ENCODE measurements at places on chromosomes 3 and 15.

- DNase-seq = no peak
Observed at GRCh38 chr3:177335728-177336127, 138.4 kb upstream of the TBL1XR1 start.

GRCh38 chr15:35282965-35283496, 197.9 kb upstream of the NANOGP8 start:
- no peak for DNase-seq

GRCh38 chr3:191774485-191774884, 313.5 kb downstream of the PYDC2 start:
- DNase-seq = no peak

DNA sequence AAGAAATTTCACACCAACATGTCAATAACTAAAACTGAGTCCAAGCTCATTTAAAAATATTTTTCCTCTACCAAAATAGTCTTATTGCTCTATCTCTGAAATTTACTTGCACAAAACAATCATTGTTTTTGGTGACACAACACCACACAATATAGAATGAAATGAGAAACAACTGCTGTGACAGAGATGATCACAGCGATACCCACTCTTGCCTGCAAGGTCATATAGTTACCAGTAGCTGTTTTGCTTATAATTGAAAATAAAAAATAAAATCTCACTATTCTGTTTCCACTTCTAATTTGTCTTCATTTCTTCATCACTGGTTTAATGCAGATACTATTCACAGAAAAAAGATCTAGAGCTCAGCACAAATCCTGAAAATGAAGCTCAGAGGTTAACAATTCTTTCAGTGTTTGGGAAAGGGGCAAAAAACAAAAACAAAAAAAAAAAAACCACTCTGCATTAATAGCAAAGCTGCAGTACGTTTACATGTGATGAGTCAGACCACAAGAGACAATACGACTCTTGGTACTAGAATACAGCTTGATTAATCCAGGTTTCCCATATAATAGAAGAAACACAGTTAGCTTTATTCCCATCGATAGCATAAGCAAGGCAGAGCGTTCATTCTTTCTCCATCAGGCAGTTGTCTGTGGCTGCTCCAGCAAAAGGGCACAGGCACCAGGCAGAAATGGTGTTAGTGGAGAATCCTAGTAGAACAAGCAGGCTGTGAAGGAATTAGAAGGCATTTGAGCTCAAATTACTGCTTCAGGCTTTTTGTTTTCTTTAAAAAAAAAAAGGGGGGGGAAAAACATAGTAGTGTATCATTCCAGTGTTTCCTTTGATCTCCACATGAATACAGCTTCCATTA, 773 bp downstream of the ANKRD28 start:
- DNase-seq = no peak

DNA sequence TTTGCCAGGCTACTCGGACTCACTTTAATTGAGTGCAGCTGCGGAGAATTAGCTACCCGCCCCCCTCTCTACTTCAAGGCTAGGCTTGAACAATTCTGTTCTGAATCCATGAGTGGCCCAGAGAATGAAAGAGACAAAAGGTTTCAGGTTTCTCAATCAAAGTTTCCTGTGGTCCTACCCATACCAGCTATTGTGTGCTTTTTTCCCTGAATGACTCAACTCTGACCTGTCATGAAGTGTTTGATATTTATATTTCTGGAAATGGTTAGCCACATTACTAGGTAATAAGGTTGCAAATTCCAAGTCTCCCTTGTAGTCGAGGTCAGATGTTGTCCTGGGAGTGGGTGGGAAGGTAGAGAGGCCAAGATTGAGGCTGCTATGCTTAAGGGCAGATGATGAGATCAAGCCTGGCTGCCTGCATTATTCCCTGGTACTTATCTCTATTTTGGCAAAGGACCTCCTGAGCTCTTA, 392.7 kb upstream of the TBL1XR1 start:
- no peak for DNase-seq

- DNase-seq = no peak
Observed at GRCh38 chr15:76764004-76764403, 141.1 kb downstream of the SCAPER start.

DNA sequence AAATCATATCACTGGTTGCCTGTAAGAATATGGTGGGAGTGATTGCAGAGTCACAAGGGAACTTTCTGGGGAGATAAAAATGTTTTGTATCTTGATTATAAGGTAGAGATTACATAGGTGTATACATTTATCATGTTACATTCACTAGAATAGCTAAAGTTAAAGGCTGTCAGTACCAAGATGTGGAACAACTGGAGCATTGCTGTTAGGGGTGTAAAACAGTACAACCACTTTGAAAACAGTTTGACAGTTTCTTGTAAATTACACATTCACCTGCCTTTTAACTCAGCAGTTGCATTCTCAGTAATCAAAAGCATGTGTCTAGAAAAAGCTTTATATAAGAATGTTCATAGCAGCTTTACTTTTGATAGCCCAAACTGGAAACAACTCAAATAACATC, 27.6 kb downstream of the RASA2 start:
- DNase-seq = no peak

GRCh38 chr3:31610700-31611275, 78.1 kb downstream of the STT3B start:
- no peak for DNase-seq

DNA sequence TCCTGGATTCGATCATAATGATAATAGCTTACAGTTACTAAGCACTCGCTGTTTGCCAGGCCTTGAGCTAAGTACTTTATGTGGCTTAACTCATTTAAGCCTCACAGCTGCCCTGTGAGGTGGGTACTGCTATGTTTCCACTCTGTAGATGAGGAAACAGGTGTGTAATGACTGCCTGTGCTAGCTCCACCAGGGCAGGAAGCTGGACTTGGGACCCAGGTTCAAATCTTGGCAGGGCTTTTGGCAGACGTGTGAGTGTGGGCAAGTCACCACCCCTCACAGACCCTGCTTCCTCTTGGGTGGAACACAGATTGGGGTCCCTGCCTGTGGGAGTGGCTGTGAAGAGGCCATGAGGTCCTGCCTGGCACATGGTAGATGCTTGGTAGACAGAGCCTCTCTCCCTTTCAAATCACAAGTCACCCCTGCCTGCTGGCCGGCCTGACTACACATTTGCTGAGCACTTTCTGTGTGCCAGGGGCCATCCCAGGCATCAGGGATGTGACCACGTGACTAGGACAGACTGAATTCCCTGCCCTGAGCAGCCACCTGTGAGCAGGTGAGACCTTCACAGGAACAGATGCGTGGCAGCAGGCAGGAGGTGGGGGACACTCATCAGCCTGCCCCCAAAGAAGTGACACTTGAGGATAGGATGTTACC, 3.7 kb downstream of the EFCC1 start:
- DNase-seq = no peak

DNA sequence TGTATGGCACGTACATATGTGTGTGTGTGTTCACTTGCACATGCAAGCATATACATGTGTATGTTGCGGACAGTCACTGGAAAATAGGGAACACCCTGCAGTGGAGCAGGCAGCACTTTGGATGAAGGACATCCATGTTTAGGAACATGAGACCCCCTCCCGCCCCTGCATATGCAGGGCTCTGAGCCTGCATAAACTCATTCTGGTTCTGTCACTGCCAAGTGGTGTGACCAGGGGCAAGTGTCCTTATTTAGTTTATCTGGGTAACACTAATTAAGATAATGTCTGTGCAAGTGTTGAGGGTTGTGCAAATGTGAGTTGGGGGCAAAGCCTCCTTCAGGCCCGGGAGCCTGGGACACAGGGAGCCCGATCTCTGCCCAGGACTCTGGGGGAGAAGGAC, 105.7 kb downstream of the CORO2B start:
- no peak for DNase-seq

DNA sequence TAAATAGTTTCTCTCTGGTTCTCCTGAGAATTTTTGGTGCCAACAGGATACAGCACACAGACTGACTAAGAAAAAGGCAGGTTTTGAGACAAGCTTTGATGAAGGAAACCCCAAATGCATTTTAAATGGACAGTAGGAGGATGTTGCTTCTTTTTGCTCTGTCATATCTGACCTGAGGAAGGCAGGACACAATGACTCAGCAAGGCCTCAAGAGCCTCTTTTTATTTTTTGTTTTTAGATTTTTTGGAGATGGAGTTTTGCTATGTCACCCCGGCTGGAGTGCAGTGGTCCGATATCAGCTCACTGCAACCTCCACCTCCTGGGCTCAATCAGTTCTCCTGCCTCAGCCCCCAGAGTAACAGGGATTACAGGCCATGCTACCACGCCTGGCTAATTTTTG, 16.9 kb upstream of the KNG1 start:
- DNase-seq = no peak

DNA sequence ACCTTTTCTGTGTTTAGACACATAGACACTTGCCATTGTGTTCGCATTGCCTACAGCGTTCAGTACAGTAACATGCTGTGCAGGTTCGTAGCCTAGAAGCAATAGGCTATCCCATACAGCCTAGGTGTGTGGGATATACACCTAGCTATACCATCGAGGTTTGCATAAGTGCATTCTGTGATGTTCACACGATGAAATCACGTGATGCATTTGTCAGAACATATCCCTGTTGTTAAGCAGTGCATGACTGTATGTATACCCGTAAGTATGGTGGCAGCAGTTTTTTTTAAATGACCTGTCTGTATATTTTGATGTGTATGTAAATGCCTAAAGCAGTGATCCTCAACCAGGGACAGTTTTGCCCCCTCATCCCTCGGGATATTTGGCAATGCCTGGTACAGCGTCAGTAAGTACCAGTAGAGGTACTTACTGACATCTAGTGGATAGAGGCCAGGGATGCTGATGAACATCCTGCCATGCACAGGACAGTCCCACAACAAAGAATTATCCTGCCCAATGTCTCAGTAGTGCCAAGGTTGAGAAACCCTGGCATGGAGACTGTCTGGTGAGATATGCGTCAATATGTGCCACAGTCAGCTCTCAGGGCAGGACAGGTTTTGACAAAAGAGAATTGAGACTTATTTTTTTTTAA, 129.1 kb downstream of the HCN4 start:
- no peak for DNase-seq

GRCh38 chr15:95972041-95972553, 358.4 kb upstream of the NR2F2 start:
- DNase-seq = no peak

GRCh38 chr15:60660290-60661051, 181.5 kb upstream of the ICE2 start:
- no peak for DNase-seq

GRCh38 chr15:42858999-42859789, 61.4 kb downstream of the TTBK2 start:
- no peak for DNase-seq

Measured in T-helper 22 cell (primary cell).